Inflammatory macrophage treated with lipopolysaccharide for 4 hours (primary cell): ENCODE measurements at places on chromosomes 5 and 9.
A peak's percentile ranks its signal among the peaks of the same experiment; 100 is the strongest.

- no peak for DNase-seq
Measured at GRCh38 chr9:125745018-125745417, 2.2 kb upstream of the PBX3 start.

DNA sequence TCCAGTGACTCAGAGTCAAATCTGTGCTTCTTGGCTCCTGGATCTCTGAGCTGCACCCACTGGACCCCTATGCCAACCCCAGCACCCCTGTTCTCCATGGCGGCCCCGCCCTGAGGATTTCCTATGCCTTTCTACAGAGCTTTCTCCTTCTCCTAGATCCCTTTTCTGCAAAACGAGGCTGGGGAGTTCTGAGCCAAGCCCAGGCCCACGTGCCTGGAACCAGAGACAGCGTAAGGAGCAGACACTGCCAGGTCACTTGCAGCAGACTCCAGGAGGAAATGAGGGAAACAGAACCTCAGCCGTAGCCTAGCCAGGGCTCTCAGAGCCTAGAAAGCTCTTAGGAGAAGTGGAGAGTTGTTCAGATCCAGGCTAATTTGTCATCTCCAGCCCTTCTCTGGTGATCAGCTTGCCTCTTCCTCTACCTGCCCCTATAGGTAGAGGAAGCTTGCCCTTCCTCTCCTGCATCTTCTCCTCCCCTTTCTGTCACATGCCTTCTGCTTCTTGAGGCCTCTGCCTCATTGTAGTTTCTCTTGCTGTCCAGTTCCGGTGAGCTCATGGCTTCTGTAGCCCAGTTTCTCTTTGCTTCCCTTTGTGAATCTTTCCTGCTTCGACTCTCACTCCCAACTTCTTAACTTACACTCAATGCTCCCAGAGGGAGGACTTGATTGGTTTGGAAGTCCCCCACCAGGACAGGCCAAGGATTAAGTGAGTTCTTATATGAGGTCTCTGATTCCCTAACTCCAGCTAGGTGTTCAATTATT lies 163.4 kb downstream of the RGS3 start:
- DNase-seq: no peak

DNA sequence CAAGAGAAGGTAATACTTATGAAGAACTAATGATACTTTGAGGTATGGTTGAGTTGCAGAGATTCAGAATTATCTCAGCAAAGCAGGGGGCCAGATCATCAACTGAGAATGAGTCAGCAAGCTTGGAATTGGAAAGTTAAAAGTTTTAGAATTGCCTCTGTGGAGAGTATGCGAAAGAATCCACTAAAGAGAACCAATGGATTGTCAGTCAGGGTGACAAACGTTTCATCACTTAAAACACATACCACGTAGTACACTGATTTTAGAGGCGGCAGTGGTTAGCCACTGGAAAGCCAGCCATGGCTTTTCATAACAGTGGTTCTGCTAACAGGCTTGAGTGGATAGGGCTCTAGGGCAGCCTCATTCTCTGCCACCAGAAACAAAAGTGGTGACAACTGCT lies 30.7 kb downstream of the AOPEP start:
- DNase-seq: no peak

DNA sequence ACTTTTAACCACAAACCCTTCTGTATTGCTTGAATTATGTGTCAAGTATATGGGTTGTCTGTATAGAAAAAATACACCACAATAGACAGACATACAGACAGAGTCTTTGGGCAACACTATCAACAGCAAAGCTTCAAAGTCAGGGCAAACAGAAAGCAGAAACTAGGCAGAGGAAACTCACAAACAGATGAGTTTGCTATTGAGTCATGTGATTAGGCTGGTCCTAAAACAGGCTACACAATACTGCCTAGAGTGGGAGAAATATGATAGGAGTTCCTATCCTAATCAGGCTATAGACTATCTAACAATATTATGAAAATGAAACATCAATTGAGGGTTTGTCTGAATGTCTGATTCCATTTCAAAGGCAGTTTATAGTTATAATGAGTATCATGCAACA lies 156.4 kb downstream of the EDIL3 start:
- no peak for DNase-seq

- no peak for DNase-seq
Measured at GRCh38 chr9:69307446-69308205, 17.4 kb upstream of the ENTREP1 start.

DNA sequence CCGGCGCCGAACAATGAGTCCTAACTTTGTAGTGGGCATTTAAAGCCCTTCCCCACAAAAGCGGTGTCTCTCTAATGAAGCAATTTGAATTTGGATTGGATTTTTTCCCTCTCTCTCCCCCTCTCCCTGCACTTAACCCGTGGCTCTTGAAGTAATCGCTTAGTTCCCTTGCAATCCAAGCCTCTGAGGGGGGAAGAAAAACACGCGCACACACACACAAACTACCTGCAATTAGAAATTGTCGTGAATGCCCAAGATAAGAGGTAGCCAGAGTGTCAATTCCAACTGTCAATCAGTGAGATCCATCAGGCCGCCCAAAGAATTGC lies 1.2 kb downstream of the LHX6 start:
- DNase-seq: no peak

DNA sequence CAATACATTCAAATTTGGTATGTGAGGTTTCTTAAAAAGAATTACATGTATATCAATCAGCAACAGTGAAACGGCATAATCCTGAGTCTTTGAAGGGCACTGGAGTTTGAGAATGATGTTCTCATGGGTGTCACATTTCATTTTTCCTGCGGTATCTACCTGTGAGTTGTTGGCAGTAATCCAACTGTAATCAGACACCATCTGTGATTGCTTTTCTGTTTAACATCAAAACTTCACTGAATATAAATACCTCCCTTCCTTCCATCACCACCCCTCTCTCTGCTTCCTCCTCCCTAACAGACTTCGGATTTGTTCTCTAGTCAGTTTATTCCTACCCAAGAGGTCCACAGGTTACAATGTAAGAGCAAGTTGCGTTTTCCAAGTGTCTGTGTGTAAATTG lies 275.2 kb upstream of the PCSK5 start:
- no peak for DNase-seq

- DNase-seq: peak; percentile 56
Measured at GRCh38 chr5:135426102-135427082, 20.8 kb downstream of the DCANP1 start.

DNA sequence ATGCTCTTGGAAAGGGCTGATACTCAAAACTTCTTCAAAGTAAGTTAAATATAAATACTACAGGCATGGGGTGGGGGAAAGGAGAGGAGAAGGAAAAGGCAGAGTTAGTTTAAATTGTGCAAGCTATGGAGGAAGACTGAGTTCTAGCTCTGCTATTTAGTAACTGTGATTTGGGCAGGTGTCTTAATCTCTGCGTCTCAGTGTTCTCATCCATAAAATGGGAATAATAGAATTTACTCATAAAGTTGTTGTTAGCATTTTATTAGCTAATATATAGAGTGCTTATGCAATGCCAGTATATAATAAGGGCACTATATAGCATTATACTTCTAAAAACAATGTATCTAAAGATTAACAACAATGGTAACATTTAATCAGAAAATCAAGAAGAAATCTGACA lies 12.7 kb upstream of the PURA start:
- no peak for DNase-seq

- DNase-seq: peak; percentile 15
Measured at GRCh38 chr5:142545650-142546322, 140.1 kb downstream of the FGF1 start.

GRCh38 chr5:6184481-6184880 lies 193.9 kb downstream of the MED10 start:
- DNase-seq: no peak

DNA sequence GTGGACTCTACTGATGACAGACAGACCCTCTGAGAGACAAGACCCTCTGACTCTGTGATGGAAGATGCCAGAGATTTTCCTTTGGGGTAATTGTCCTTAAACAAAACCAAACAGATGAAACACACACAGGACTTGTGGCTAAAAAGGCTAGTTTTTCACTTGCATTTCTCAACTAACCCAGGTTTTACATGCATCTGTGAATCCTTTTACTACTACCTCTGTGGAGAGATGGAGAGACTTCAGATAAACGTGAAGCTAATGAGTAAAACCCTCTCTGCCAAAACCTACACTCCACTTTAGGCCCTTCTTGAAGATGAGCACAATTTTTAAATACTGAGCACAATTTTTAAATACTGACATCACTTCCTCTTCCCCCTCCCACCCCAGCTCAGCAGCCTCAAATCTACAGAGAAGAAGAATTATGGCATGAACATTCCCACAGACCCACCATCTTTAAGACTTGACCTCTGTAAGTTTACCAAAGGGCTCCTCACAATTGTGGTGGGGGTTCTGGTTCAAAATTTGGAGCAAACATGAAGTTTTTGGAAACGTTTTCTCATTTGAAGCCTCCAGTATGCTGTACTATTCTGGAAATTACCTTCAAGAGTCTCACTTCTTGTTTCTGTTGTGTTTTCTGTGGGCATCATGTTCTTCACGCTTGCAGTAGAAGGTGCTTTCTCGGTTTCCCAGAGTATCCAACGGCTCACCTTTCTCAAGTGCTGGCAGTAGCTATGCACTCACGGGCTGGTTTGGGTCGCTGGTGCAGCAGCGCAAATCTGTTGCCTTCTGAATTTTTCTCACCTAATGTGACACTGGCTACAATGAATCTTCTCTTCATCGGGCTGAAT lies 42.7 kb downstream of the ACER2 start:
- no peak for DNase-seq

DNA sequence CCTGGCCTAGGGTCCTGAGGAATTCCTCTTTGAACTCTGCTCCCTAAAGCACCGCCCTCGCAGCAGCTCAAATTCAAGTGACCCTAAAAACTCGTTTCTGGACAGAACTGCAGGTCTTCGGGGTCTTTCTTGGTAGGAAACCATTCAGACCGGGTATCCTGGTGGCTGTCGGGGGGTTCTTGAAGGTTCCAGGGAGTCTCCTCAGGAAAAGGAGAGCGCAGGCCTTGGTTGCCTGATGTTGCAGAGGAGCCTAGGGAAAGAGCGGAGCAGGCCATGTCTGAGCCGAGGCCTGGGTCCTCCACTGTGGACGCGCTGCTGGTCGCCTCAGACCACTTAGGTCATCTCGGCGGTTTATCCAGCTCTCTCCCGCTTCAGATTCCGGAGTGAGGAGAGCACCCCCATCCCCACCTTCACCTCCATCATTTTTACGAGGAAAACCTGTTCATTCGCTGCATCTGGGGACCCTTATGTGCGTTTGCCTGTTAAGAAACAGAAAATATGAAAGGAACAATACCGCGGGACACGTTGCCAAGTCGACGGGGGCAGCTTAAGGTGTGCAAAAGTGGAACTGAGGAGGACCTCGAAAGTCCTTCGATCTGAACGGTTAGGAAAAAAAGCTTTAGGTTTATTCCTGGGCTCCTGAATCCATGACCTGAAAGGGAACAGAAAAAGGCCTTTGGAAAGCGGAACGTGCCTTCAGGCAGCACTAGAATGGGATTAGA lies 299.4 kb downstream of the PARP8 start:
- no peak for DNase-seq

DNA sequence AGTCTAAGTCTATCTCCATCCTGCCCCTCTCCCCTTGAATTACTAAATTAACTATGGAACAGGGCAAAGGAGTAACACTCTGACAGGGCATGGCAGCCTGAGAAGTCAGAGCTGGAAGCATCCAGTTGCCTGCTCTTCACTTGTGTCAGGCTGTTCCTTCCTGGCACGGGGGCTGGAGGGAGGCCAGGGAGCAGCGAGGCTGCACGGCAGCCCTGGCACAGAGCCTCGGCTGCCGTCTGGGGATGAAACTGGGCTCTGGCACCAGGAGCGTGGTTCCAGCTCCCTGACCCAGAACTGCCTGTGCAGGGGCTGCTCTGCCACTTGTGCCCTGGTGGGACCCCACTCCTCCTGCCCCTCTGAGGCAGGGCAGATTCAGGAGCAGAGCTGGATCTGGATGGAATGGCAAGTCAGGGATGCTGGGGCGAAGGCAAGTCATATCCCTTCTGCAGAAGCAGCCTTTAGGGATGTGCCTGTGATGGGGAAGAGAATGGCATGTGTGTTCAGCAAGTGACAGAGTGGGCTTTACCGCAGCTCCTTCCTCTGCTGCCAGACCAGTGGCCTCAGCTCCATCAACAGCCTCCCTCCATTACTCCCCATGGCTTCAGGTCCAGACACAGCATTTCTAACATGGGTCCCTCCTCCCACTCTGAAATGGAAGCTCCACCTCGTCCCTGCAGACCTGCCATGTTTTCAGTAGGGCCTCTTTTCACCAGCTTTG lies 42.2 kb upstream of the PDE8B start:
- DNase-seq: no peak

DNA sequence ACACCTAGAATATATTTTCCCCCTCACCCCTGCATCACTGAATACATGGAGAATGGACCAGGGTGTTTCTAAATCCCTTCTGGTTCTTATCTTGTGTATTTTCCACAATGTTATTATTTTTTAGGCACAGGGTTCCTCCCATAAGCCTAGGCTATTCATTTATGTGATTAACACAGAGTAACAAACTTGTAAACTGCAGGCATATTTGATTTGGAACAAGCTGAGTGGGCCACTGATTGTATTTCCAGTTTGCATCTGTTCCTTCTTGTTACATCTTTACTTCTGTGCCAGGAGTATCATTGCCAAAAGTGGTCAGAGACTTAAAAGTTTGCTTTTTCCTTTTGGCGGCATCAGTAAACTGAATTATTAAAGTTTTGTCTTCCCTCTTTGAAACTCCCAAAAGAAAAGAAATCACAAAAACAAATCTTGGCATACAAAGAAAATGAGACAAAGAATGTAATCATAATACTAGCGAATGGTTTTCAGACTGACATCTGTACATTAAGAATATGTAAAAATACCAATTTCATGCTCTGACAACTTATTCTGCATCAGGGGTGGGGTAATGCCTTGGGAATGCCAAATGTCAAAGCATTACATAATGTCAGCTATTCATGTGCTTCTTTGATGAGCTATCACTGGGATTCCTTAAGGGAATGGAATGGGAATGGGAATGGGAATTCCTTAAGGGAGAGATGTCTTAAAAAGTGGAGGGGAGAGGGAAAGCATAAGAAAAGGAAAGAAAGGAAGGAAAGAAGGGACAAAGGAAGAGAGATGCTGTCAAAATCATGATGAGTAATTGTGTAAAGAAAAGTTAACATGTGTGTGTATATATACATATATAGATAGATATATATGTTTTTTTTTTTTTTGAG lies 22.2 kb upstream of the PAX5 start:
- no peak for DNase-seq

GRCh38 chr9:109604781-109605180 lies 106.7 kb upstream of the PTPN3 start:
- no peak for DNase-seq

GRCh38 chr5:110094548-110094947 lies 404.8 kb downstream of the MAN2A1 start:
- no peak for DNase-seq
